ENCODE measurements at places on chromosomes 1 and 21.

GRCh38 chr1:61606448-61607312, 118.3 kb downstream of the TM2D1 start:
- peak; percentile 7 for DNase-seq

DNA sequence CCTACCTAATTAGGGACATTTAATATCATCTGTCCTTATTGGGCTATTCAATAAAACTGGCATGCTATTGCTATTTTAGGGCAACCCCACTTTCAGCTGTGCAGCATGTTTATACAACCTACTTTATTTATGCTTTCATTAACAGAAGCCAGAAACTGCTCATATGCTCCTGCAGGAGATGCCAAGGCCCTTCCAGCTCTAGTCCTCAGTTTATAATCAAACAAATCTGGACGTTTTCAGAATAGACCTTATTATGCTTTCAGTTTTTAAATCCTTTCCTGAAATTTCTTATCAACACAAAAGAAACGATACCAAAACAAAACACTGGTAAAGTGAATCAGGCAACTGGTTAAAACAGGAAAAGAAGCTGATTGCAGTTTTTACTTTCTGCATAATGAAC, 53.2 kb downstream of the PTGS2 start:
- DNase-seq: no peak

- no peak for DNase-seq
Observed at GRCh38 chr1:190474010-190474409, 3.7 kb downstream of the BRINP3 start.

GRCh38 chr1:25550155-25550506, 6.7 kb downstream of the LDLRAP1 start:
- peak; percentile 68 for DNase-seq

DNA sequence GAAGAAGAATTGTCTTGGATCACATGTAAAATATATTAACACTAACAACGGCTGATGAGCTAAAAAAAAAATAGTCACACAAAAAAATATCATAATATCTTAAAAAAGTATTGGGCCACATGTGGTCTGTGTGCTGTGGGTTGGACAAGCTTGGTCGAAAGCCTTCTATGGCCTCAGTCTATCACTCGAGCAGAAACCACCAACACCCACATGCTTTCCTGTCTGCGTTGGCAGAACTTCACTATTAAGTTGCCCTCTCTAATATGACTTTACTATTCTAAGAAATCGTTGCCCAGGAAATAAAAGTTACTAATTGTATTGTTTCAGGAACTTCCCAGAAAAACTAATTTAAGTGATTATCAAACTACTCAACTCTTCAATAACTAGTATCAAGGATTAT, 28.2 kb upstream of the ETS2 start:
- DNase-seq: no peak

Measured in hematopoietic multipotent progenitor cell treated with erythropoietin and hydrocortisone succinate and interleukin-3 and kit ligand, for 8 days (in vitro differentiated cells).